ENCODE measurements at places on chromosomes 11 and 22.

DNA sequence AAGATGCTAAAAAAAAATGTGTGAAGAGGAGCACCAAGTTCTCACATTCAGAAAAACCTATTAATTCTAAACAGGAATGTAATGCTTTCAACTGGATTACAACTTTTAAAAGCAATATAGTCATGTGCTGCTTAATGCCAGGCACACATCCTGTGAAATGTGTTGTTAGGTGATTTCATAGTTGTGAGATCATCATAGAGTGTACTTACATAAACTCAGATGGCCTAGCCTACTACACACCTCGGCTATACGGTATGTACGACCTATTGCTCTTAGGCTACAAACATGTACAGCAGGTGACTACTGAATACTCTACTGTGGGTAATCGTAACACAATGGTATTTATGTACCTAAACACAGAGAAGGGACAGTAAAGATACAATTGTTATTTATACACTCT lies 142.3 kb downstream of the RBFOX2 start:
- DNase-seq, result no peak

GRCh38 chr11:10930224-10930971 lies 72.5 kb upstream of the ZBED5 start:
- no peak for DNase-seq

DNA sequence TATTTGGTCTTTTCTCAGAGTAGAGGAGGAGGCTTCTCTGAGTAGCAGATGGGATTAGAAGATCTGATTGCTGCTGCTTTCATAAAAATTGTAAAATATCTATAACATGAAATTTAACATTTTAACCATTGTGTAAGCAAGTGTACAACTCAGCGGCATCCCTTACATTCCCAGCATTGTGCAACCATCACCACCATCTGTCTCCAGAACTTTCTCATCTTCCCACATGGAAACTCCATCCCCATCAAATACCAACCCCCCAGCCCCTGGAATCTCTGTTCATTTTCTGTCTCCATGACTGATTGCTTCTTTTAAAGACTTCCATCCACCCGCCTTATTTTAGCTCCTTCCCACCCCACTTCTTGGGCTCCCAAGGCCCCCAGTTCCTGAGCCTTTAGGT lies 32.3 kb downstream of the MRGPRD start:
- no peak for DNase-seq

- no peak for DNase-seq
These were observed 8.8 kb upstream of the CASTOR1 start for GRCh38 chr22:30297991-30298701.

DNA sequence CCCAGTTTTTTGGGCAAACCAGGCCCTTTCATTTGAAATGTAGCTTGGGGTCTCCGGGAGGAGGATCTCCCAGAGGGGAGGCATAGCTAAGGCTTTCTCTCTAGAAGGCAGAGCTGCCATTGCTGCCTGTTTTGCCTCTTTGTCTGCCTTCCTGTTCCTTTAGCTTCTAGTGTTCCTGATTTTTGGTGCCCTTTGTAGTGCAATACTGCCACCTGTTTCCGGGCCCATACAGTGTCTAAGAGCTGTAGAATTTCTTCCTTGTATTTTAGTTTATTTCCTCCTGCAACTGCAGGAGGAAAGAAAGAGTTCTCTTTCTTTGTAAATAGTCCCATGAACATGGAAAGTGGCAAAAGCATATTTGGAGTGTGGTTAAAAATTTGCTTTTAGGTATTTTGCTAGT lies 19.3 kb upstream of the GLYATL1 start:
- no peak for DNase-seq

DNA sequence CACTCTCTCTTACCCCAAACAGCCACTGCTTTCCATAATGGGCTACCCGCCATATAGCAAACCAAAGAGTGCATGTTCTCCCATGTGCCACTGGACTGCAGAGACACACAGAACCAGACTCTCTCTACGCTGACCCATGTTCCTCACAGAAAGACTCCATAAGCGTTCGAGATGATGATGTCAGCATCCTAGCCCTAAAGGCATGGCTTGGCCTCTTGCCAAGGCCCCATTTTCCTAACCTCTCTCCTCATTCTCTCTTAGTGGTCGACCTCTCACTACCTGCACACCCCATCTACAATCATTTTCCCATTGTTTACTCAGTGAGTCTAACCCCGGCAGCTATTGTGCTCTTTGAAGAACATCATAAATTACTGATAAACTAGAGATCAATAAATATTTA lies 4.9 kb downstream of the NDUFC2 start:
- no peak for DNase-seq

DNA sequence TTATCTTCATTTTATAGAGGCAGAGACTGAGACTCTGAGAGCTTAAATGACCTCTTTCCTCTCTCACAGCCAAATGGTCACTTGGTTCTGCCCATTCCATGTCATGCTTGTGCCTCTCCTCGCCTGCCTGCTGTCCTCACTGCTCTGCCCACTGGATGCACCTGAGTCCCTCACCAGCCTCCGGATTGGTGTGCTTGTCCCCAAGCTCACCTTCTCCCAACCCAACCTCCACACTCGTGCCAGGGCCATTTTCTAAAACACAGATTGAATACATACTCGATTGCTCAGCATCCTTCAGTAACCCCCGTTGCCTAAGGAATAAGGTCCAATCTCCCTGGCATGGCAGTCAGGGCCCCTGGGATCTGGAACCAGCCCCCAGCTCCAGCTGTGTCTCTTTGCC lies 28.4 kb upstream of the NECTIN1 start:
- DNase-seq, result no peak

GRCh38 chr11:3221408-3222002 lies 2.9 kb upstream of the MRGPRG start:
- DNase-seq, result no peak

GRCh38 chr22:42273855-42274451 lies 3.5 kb upstream of the TCF20 start:
- DNase-seq, result peak; percentile 30

DNA sequence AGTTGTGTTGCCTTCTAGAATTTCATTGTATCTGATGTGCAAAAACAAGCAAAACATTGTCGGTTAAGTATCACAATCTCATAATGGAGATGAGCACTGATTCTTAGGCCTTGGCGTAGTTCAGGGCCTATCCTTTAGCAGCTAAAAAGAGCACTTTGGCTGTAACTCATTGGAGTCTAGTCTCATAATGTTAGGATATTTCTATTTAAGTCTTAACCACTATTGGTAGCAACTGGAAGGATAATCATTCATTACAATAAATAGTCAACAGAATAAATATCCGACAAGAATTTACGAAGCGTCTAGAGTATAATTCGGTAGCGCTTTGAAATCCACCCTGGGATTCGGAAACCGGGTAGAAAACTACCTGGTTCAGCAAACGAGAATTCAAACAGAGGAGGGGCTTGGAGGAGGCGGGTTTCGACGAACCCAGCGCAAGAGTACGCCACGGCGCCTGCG lies 461 bp upstream of the EED start:
- DNase-seq, result no peak

- DNase-seq, result no peak
These were observed 119.6 kb upstream of the IGLL5 start for GRCh38 chr22:22767876-22768602.

DNA sequence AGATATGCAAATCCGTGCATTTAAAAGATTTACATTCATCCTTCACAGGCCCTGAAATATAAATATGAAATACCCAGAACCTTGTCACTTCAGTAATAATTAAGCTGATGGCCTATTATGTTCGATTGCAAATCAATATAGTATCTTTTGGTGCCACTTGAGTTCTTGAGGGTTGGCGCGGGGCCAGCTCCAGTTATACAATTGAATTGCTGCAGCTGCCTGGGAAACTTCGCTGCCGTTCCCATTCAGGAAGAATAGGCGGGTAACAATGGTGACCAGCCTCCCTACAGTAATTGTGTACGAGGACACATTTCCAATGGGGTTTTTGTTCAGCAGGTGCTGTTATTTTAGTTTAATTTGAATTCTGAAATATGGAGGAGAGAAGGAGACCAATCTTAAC lies 451.2 kb downstream of the INSC start:
- no peak for DNase-seq

- DNase-seq, result no peak
These were observed 80.2 kb downstream of the CCDC34 start for GRCh38 chr11:27282806-27283205.

DNA sequence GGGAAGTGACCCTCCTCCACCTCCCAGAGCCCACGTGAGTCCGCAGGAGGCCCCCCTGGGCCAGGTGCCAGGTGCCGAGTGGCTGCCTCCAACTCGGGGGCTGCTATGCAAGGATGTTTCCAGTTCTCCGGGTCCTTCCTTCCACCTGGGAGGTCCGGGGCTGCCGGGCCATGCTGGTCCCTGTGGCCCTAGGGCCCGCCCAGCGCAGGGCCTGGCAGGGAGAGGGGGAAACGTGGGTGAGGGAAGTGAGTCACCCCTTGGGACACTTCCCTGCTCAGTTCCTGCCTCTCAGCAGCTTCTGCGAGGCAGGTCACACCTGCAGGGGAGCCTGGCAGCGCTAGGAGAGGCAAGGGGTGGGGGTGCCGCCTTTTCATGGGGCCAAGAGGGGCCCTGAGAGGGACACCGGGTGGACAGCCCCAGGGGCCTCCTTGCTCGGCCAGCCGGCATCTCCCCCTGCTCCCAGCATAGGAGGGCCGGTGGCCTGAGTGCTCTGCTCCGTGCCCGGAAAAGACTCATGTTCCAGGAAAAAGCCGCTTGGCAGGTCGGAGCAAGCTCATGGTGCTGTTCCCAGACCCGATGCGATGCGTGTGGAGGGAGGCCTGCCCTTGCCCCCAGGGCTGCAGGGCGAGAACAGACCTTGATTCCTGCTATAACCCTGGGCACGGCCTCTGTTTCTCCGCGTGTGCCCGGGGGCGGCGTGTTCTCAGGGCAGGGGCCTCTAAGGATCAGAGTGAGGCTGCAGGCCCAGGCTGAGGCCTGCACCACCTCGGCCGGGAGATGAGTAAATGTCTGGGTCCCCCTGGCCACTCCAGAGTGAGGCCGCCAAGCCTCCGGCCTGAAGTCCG lies 30.3 kb upstream of the WNT7B start:
- no peak for DNase-seq

- no peak for DNase-seq
These were observed 1292.5 kb upstream of the TENM4 start for GRCh38 chr11:80733361-80733760.

DNA sequence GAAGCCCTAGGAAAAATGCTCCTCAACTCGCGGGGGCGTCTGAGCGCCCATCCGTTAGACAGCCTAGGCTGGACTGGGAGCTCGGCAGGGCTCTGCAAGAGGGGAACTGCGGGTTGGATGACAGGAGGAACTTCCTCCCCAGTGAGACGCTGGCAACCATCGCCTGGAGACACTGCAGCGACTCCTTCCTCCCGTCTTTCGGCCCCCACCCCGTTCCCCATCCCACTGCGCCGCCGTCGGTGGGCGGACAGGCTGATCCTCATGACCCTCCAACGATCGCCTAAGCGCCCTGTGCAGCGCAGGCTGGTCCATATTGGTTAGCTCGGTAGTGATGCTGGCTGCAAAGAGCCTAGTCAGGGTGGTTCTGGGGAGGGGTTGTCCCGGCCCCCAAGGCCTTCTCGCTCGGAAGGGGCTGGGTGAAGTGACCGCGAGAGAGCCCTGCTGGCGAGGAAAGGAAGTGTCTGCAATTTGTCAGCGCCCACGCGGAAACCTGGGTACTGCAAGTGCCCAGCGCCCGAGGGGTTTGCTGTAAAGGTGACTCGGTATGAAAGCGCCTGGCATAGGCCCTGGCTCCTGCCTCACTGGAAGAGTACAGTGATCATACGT lies 638 bp downstream of the NRGN start:
- no peak for DNase-seq

DNA sequence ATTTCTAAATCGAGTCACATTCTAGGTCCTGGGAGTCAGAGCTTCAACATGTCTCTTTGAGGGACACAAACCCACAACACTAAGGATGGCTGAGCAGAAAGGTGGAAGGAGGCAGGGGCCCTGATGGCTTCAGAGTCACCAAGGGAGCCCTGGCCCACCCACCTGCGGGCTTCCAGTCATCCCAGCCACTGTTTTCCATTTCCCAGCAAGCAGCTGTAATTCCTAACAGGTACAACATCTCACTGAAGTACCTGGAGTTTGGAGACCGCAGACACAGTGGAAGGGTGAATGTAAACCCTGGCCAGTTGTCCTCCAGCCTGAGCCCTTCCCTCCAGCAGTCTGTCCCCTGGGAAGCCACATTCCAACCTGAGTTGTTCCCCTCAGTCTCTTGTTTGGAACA lies 562.8 kb downstream of the TBC1D22A start:
- DNase-seq, result no peak

DNA sequence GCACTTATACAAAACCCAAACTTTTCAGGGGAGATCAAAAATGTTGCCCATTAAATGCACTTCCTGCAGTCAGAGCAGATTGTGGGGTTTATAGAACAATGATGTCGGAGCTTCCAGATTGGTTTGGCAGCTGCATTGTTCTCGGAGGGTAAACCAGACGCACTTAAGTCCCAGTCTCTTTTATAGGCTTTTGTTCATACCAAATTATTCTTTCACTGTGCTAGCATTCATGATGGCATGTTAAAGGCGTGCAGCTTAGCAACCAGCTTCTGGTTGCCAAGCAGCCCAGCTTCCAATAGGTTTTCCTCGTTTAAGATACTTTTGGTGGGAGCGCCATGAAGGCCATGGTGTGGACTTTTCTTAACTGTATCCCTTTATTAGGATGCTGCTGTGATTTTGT lies 40.9 kb downstream of the ZC3H12C start:
- no peak for DNase-seq

GRCh38 chr22:45082795-45083194 lies 73.0 kb upstream of the PHF21B start:
- no peak for DNase-seq

DNA sequence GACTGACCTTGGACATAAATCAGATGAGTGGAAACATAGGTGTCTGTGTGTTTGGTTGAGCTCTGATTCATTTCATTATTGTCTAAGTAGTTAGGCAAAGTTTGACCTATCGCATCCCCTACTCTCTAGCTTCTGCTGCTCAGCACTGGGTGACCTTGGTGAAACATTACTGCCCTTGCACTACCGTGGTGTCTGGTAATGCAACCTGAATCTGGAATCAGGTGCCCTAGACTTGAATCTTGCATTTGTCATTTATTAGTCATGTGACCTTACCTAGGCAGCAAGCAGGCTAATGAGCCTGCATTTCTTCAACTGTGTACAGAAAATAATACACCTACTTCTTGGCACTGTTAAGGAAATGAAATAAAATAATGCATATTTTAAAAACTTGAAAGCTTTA lies 242.3 kb upstream of the BLID start:
- DNase-seq, result no peak

- DNase-seq, result peak; percentile 64
These were observed 60.0 kb downstream of the MYEOV start for GRCh38 chr11:69353696-69354544.

DNA sequence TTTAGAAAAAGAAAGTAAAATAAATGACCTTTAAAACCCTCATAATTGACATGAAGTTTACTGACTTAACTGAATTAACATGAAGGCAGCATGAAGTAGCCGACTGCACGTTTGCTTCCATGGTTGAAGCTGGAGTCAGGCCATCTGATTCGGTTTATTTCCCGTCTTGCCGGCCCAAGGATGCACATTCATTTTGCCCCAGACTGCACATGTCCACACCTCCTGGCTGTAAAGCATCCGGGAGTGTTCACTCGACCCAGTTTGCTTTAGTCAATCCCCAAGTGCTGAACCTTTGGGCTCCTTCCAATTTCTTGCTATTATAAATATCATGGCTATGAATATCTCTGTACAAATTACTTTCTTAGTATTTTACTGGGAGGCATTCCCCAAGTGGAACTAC lies 17.7 kb upstream of the TUB start:
- DNase-seq, result no peak
